Stimulated activated CD8-positive, alpha-beta memory T cell treated with anti-CD3 and anti-CD28 coated beads, Interleukin-2, amount 100 ng/mL, for 1 hour (primary cell): ENCODE measurements at places on chromosomes 16 and 17.

- no peak for DNase-seq
These were observed 805 bp upstream of the ORAI3 start for GRCh38 chr16:30947859-30948666.

GRCh38 chr16:71693164-71693563 is 31.3 kb downstream of the PHLPP2 start:
- DNase-seq: no peak

DNA sequence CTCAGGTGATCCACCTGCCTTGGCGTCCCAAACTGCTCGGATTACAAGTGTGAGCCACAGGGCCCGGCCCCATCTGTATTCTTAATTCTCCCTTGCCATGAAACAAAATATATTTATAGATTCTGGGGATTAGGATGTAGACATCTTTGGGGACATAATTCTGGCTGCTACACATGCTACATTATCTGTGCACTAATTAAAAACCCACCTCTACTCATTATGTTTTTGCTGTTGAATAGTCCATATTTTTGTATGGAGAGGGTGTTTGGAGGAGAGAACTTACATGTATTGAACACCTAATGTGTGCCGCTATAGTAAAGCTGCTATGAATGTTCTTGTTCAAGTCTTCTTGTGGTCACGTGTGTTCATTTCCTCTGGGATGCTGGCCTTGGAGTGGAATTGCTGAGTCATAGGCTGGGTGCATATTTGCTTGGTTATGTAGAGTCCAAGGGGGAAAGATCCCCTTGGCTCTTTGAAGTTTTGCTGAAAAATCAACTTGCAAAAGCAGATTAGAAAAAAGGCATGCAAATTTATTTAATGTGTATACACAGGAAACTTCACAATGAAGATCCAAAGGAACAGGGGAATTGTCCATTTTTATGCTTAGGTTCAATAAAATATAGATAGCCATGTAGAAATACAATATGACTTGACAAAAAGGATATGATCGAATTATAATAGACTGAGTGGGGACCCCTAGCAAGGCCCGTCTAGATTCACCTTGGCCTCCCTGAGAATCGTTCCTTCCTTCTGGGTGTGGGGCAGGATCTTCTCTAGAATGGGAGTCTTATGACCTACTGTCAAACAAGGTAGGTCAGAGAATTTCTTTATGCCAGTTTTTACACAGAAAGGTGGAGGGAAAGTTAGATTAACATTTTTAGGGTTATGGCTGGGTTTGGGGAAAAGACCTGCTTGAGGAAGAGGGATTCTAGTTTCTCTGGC is 42.1 kb upstream of the GPRC5B start:
- no peak for DNase-seq

- no peak for DNase-seq
These were observed 107.1 kb upstream of the KCNJ16 start for GRCh38 chr17:69967910-69968411.

DNA sequence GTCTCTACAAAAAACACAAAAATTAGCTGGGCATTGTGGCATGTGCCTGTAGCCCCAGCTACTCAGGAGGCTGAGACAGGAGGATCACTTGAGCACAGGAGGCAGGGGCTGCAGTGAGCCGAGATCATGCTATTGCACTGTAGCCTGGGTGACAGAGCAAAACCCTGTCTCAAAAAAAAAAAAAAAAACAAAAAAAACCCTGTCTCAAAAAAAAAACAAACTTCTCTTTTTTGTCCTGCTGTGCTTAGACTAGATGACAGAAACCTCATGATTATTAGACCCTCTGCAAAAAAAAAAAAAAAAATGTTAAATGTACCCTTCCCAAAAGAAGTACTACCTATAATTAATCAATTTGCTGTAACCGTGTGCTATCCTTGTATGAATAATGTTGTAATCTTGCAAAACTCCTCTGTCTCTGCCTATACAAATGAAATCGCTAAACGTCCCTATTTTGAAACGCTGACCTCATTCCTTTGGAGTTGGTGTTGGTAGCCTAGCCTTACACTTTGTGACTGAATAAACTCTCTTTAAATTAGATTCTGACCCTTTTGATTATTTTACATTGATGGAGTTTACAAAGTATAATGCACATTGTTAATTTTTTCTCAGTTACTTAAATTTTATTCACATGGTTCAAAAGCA is 13.6 kb upstream of the DHRS7B start:
- no peak for DNase-seq

DNA sequence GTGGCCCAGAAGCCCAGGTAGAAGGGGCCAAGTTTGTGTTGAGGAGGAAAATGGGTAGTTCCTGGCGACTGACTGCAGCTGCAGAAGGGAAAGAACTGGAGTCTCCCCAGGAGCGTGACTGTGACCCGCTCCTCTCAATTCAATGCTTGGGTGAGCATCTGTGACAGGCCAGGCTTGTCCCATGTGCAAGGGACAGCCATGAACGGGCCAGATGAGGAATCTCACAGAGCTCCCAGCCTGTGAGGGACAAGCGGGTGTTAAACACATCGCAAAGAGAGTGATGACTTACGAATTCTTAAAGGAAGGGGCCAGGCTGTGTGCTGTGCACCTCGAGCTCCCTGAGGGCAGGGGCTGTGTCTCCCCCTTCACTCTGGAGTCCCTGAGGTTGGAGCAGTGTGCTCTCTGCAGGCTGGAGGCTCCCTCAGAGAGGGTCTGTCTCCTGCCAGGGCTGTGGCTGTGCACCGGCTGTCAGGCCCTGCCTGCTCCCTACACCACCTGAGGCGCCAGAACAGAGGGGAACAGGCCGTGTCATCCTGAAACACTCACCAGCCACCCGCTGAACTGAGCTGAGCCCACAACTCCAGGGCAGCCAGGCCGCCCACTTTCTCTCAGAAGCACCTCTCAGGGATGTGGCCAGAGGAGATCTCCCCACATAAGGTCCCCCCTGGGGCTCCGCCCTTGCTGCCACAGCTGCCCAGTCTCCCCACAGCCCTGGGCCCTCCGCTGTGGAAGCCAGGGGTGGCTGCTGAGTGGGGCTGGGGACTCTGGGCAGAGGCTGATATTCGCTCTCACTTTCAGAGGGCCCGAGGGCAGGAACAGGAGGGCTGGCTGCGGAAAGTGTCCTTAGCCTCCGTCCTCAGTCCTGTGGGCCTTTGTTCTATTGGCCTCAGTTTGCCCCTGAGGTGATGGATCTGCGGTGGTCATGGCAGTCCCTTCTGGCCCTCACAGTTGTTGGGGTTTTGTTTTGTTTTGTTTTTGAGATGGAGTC is 25.7 kb upstream of the NXPH3 start:
- no peak for DNase-seq
